ENCODE measurements at places on chromosomes 13 and 19.

DNA sequence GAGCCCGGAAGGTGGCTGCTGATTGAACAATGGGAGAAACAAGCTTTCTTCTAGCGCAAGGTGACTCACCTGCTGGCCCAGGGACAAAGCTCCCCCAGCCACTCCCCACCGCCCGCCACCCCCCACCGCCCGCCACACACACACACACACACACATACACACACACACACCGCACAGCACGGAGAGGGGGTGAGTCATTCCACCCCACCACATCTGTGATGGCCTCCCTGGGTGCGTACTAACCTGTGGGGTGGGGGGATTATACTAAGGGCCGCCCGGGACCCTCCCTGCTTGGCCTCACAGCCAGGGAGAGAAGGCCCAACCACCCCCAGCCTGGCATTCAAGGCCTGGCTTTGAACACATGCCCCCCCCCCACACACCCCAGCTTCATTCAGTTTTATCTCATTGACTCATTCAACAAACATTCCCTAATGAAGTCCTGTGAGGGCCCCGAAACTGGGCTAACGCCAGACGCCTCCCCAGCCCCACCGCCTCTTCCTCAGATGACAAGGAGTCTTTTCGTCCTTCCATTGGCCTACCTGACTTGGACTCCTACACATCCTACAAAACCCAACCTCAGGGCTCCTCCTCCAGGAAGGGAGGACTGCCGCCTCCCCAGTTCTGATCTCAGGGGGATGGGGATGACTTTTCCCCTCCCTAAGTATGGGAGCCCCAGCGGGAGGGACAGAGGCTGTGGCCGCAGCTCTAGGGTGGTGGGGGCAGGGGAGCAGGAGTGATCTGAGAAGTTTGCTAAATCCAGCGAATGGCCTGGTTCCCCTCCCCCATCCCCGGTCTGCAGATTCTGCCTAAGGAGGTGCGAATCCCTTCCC, 5.8 kb upstream of the ONECUT3 start:
- DNase-seq, result no peak

- no peak for DNase-seq
Measured at GRCh38 chr19:56126983-56127780, 6.1 kb upstream of the ZNF787 start.

DNA sequence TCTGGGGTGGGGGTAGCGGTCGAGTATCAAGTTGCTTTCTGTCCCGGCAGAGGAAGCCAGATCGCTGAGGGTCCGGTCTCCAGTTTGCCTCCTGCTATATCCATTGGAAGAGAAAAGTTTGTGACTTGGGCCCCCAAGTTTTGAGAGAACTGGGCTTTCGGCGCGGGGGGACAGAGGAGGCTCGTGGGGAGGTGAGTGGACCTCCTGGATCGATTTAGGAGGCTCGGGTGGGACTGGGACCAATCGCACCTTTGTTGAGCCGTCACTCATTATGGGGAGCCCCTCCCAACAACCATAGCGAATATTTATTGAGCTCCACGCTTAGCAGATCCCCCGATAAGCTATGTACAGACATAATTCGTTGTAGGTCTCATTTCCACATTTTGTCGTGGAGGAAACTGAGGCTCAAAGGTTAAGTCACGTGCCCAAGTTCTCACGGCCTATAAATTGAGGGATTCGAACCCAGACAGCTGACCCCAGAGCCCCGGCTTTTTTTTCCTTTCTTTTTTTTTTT, 909 bp downstream of the RFXANK start:
- DNase-seq, result no peak

- no peak for DNase-seq
Measured at GRCh38 chr13:62327367-62327766, 911.7 kb upstream of the PCDH20 start.

DNA sequence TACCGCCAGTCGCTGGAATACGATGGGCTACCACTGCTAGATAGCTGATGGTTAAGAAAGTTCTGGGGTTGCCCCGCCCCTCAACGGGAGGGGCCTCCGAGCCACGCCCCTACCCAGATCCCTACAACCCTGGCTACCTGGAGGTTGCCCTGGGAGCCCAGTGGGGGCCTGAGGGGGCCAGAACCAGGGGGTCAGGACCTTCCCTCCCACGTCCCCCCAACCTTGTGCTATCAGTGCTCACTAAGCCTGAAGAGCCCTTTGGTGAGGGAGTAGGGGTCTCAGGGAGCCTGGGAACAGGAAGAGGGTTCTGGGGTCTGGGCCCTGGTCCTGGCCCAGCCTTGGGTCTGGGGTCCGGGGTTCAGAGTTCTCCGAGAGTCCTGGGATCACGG, 8.9 kb downstream of the OCEL1 start:
- no peak for DNase-seq

- no peak for DNase-seq
Measured at GRCh38 chr19:616062-616700, 17.2 kb downstream of the POLRMT start.

DNA sequence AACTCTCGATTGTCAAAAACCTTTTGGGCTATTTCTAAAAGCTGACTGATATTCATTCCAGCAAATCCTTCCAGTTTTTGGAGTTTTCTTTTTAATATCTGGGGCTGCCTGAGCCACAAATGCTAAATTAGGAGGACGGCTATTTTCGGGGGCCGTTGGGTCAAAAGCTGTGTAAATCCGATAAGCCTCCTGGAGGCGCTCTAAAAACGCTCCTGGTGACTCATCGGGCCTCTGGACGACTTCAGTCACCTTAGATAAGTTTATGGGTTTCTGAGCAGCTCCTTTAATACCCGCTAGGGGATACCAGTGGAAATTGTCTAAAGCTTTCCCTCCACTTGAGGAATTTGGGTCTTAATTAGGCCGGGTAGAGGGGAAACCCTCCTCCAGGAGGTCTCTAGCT, 66.4 kb downstream of the ZNF730 start:
- DNase-seq, result no peak

DNA sequence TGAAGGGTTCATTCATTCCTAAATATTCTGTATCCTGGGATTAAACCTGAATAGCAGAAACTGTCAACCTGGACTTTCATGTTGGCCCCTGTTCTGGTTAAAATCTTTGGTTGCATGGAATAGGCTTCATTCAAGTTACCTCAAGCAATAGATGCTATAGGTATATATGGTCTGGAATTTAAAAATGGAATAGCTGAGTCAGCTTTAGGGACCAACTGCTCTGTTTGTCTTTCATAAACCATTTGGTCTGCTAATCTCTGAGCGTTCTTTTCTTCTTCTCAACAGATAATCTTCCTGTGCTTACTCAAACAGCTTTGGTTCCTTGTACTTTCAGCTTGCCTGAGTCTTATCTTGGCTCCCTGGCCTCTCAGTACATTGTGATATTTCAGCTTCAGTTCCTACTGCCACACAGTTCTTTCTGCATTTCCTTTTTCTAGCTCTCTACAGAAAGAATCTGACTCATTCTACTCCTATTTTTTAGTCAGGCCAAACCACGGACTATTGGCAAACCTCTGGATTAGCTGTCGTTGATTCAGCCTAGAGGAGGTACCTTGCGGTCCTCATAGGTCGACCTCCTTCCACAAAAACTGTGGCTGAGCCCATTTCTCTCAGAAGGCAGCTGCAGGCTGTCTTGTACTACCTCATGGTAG, 35.9 kb upstream of the MAB21L1 start:
- no peak for DNase-seq

DNA sequence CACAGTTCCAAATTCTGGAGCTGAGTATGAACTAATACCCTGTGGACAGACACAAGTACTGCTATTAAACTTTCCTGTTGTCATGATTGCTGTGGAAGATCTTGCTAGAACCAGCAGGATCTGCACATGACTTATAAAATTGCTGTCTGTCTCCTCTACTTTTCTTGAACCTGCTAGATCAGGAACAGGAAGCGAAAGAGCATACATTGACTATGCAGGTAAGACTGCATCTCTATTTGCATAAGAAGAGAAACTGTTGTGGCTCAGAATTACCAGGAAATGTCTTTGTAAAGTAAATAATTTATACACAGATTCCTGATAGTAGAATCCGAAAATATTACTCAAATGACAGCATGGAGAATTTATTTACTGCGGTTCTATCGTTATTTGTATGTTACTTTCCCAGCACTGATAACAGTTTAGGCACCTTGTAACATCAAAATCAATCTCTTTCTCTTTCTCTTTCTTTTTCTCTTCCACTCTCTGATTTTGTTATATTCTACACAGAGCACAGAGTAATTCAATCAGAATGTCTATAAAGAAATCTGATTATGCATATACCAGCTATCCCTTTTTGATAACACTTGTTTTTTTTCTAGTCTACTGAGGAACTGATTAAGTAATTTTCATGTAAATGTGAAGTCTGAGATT, 226.5 kb downstream of the MYO16 start:
- no peak for DNase-seq

DNA sequence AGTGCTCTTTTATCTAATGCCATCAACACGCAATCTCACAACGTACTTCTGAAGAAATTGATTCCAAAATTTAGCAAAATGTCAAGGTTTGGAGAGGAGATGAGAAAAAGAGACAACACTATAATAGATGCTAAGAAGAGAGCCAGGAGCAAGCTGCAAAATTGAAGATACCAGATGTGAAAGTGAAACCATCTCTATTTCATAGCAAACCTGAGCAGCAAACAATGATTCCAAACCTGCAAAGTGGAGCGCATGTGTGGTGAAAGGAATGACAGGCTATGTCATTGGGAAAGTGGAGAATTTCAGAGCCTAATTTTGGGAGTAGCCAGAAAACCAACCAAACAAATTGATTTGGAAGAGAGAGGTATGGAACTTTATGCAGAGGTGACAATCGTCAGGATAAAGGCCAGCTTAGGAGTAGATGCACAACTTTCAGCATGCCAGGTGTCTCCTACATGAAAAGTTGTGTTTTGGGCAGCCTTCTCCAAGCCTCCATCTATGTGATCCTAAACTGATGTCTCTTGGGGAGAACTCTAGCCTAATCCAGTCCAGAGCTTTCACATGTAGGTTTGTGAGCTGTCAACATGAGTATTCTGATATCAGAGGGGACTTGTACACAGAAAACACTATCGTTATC, 158.4 kb upstream of the FNDC3A start:
- DNase-seq, result no peak

GRCh38 chr19:44111910-44112463, 1.2 kb upstream of the ZNF225 start:
- DNase-seq, result no peak

DNA sequence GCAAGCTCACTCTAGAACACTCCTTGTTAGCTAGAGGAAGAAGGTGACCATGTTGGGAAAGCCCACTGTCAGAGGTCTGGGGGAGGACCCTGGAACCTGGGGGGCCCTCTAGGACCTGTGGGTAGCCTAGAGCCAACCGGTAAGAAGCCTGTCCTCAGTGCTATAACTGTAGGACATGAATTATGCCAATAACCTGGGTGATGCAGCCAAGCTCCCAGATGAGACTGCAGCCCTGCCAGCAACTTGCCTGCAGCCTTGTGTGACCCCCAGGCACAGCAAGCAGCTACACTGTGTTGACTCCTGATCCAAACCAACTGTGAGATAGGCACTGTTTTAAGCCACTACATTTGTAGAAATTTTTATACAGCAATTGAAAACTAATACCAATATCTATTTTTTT, 122.3 kb downstream of the MIPEP start:
- DNase-seq, result no peak

GRCh38 chr13:106151056-106151699, 384.3 kb downstream of the EFNB2 start:
- DNase-seq, result no peak

- DNase-seq, result no peak
Measured at GRCh38 chr19:15248106-15248505, 15.9 kb upstream of the EPHX3 start.

- no peak for DNase-seq
Measured at GRCh38 chr13:31213651-31214289, 14.0 kb downstream of the B3GLCT start.

DNA sequence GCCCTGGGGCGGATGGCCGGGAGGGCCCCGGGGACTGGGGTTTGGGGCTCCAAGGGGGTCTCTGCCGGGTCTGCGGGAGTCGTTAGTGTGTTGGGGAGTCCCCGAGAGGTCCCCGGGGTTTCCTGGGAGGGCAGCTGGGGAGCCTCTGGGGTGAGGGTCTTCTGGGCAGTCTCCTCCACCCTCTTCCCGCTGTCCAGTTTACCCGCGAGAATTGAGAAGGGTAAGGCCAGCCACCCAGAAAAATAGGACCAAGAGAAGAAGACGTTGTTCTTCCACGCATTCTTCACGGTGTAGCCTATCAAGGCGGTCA, 1.0 kb upstream of the ETFB start:
- no peak for DNase-seq

DNA sequence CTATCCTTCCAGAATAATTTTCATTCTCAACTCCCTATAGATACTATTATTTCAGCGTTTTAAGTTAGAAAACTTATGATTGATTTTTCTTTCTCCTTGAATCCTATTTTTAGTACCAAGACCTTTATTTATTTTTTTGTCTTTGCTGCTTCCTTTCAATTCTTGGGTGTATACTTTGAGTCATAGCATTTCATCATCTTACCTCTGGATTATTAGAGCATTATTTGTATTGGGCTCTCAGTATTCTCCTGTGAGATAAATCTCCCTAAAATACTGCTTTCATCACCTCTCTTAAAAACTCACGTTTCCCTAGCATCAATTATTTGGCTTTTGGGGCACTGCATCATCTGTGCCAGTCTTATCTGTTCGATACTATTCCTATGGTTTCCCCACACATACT, 222.8 kb downstream of the POSTN start:
- DNase-seq, result no peak

DNA sequence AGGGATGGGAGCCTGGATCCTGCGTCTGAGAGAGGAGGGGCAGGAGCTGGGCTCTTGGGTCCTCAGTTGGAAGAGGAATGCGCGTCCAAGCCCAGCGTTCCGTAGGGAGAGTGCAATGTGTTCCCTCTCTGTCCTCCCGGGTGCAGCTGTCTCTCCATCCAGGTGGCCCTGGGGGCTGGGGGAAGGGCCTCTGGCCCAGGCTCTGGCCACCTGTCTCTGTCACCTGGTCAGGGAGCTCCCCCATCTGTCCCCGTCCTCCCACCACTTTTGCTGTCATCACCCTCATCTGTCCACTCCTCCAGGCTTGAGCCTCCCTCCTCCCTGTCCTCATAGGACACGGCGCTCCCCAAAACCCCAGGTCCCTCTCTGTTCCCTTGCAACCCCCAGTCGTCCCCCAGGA, 3.7 kb upstream of the SBK2 start:
- no peak for DNase-seq

GRCh38 chr19:784541-784940, 12.7 kb upstream of the PTBP1 start:
- DNase-seq, result no peak

DNA sequence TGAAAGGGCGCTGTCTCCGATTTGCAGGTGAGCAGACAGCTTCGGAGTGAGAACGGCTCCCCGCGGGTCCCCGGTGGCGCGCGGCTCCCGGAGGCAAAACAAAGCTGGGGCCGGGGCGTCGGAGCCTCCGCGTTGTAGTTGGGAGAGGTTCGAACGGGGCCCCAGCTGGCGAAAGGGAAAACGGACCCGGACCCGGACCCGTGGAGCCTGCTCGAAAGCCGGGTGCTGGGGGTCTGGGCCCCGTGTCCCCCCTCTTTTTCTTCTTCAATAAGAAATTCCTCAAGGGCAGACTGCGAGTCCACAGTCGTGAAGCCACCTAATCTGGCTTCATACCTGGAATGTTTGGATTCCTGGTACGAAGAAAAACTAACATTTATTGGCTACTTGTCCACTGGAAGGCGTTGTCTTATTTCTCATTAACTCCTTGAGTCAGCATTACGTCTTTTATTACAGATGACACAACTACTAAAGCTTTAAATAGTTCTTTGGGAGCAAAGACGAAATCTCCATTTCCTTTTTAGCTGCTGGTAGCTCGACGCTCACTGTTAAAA, 632 bp upstream of the MTIF3 start:
- no peak for DNase-seq

- DNase-seq, result no peak
Measured at GRCh38 chr19:31840371-31840770, 491.1 kb upstream of the TSHZ3 start.

- DNase-seq, result no peak
Measured at GRCh38 chr13:86108334-86108733, 309.1 kb upstream of the SLITRK6 start.
